ENCODE measurements at places on chromosomes 3 and 15.

DNA sequence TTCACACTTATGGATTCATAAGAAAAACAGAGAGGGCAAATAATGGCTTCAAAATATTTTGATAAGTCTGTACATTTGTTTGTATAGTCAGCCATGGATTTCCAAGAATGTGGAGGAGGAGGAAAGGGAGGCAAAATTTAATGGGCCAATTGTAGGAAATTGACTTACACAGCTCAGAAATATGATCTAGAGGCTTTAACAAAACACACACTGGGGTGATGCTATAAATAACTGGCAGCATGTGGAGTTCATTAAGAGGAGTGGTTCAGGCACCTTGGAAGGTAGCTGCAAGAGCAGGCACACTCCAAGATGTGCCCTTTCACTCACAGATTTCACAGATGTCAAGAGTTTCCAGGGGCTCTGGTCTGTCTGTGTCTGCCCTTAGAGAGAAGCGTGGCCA is 193.4 kb upstream of the RASGRP1 start:
- no peak for DNase-seq

DNA sequence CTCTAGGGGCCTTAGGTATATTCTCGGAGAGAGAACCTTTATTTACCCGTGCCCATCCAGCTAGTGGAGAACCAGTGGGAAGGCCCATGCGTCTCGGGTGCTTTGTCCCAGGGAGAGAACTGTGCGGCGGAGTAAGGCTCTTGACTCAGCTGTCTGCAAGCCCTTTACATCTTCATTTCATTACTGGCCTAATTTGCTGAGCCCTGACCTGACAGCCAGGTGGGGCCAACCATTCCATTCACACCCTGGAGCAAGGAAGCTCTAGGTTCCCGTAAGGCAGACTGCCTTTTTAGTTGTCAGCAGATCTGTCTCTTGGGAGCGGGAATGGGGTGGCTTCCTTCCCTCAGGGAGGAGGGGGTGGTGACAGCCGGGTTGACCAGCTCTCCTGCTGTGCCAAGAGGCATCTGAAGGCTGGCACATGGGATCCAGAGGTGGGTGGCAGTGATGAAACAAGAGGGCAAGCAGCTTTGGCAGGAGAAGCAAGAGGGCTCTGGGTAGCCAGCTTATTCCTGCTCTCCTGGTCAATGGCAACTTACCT is 36.4 kb downstream of the SV2B start:
- DNase-seq, result no peak

DNA sequence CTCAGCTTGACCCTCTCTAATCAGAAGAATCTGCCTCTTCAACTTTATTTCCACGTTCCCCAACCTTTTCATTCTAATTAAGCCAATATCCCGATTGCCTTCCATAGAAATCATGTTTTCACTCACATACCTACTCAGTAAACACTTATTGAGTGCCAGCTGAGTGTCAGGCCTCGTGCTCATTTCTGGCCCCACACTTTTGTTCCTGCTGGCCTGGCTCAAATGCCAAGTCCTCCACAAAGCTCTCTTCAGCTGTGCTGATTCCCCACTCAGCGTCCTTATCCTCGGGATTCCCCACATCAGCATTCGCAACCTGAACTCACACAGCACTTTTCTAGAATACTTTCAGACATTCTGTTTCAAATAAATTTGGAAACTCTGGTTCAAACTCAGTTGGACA is 68.9 kb downstream of the THBS1 start:
- DNase-seq, result no peak

GRCh38 chr15:99009741-99010330 is 2.2 kb upstream of the PGPEP1L start:
- no peak for DNase-seq

DNA sequence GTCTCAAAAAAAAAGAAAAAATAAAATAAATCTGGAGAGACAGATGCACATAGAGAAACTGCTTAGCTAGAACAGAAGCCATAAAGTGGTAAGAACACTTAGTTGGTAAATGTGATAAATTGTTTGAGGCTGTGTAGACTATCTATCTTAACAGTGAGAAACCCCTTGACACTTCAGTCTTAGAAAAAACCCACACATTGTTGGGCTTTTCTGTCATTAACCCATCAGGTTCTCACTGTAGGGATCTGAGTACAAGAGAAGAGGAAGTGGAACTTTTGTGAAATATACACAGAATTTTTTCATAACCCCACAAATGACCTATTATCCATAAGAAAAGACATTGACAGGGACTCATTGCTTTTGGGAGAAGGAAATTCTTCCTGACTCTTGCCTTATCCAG is 24.4 kb downstream of the TP63 start:
- DNase-seq, result no peak

GRCh38 chr3:99484871-99485270 is 153.5 kb upstream of the COL8A1 start:
- no peak for DNase-seq

DNA sequence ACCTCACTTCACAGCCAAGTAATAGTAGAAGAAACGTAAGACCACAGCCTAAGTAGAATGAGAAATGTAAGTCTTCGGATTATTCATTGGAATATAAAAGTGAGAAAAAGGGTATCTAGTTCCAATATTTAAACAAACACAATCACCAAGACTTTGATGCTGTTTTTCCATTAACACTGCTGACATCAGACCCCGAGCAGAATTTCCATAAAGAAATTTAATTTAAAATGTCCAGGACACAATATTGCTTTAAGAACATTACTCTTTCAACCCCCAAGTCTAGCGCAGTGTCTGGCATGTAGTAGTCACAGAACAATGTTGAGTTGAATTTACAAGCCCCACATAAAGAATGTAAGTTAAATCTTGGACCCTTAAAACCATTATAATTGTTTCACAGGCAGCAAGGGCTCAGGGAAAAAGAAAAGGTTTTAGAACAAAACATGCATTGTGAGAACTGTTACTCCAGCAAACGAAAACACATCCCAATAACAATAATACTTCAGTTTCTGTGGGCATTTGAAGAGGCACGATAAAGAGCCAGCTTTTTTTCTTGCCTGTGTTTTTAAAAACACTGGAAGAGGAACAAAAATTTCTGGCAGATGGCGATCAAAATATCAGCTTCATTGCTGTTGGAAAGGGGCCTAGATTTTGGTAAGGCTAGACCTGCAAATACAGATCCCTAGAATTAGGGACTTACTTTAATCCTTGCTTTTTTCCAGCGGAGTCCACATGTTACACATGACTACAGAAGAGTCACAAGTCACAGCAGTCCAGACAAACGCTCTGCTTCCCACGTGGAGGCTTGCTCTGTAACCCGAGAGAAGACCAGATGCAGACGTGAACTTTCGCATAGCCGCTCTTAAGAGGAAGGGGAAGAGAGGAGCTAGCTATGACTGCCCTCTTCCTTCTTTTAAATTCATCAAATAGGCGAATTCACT is 77.9 kb upstream of the IGSF10 start:
- DNase-seq, result no peak

- no peak for DNase-seq
Observed at GRCh38 chr3:193552923-193553322, 1.8 kb downstream of the ATP13A4 start.

DNA sequence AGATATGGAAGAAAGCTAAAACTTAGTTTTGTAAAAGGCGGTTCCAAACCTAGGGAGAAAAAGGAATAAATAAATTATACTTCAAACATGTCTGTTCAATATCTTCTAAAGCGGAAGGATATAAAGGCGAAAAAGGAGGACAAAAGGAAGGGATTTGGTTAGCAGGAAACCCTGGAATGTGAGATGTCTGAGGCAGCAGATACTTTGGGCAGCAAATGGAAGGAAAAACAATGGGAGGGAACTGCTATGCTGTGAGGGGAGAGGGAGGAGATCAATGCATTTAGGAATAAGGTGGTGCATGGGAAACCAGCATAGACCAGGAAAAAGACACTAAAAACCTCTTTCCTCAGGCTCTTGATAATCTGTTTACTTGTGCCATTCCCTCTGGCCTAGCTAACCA is 120.8 kb downstream of the DNAH12 start:
- DNase-seq, result no peak

DNA sequence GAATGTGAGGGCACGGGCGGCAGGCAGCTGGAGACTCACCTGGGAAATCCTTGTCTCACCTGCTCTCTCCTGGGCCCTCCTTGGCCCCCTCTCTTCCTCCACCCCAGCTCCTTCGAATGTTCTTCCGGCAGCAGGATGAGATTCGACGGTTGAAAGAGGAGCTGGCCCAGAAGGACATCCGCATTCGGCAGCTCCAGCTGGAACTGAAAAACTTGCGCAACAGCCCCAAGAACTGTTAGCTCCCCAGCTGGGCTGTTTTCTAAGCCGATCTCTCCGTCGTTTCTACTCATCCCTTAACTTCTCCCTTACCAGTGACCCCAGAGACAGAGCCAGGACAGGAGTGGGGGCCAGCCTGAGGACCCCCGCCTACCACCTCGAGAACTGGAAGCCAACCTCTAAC is 95.0 kb downstream of the ANP32A start:
- DNase-seq, result no peak

DNA sequence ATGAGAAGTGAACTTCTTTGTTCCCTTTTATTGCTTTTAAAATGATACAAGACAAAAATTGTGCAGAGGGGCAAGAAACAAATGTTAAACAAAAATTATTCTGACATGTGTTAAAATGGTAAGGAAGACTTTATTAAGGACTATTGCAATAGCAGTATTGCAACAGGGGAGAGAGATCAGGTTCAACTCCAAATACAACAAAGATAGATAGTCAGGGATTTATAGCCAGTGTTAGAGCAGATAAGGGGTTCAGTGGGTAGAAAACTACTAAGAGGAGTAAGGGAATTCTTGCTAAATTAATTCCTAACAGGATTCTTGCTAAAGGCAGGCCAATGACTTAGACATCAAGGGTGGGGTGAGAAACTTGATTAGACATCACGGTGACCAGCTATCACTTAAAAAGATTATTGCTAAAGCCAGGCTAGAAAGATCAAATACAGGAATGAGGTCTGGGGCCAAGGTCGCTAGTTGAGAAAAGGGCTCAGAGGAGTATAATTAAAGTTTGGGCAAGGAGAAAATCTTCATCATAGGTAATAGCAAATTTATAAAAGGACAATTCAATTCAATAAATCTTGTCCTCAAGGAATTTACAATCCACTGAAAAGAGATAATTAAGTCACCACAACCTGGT is 81.5 kb downstream of the FHIT start:
- no peak for DNase-seq

DNA sequence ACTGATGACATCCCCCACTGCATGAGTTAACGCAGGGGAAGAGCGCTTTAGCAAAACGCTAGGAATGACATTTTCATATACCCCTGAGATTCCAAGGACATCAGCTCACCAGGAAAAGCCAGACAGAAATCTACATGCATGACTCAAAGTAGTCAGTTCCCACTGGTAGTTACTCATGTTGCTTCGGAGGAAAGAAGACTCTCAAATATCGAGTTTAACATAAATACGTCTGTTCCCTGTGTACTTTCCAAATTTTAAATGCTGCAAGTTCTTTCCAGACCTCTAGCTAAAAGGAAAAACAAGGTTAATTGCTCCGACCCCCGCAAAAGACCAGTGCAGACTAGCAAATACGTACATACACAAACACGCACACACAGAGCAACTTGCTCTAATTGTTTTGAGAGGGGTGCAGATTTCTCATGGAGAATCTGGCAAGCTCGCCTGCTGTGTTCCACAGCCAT is 115.4 kb upstream of the PRICKLE2 start:
- no peak for DNase-seq

- DNase-seq, result no peak
Observed at GRCh38 chr3:113210604-113211329, 590 bp upstream of the BOC start.
